ENCODE measurements at places on chromosomes 2 and 18.

- DNase-seq, result no peak
Measured at GRCh38 chr2:148531669-148532428, 112.7 kb upstream of the EPC2 start.

- no peak for DNase-seq
Measured at GRCh38 chr2:69100220-69100723, 87.3 kb downstream of the ANTXR1 start.

DNA sequence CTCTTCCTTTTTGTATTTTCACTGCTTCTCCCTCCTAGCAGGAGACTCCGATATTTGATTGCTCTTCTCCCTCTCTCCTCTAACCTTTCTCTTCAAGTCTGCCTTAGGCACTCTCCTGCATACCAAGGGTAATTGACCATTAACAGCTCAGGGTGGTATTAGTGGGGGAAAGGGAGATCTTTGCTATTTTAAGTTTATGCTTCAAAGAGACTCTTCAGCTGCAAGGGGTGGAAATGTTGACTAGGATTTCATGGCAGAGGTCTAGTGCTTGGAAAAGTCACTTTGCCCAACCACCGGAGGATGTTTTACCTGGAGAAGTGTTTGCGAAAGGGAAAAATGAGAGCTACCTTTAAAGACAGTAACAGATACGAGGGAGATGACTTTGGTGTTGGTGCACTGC, 453.7 kb downstream of the SLC4A3 start:
- no peak for DNase-seq

GRCh38 chr18:57780706-57781347, 22.3 kb downstream of the ATP8B1 start:
- DNase-seq, result no peak

GRCh38 chr2:122478117-122478516, 722.7 kb downstream of the TSN start:
- no peak for DNase-seq

- no peak for DNase-seq
Measured at GRCh38 chr2:211867845-211868451, 670.7 kb downstream of the ERBB4 start.

DNA sequence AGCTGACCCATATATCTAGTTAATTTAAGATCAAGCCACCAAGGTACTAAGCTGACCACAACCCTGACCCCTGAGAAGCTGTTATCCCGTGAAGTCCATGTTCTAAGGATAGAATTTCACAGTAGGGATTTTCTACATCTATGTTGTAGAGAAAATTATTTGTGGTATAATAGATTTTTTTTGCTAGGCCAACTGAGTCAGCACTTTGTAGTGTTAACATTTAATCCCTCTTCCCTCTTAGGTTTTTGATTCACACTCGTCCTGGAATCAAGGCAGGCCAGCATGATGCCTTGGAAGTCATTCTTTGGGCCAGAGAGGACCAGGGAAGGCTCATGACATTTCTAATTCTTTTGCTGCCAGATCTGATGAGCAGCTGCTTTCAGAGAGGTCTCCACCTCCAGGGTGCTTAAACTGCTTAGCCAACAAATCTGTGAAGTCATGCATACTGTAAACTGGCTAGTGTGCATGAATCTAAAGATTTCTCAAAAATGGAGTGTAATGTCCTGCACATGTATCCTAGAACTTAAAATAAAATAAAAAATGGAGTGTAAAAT, 102.5 kb downstream of the RBM43 start:
- DNase-seq, result no peak

DNA sequence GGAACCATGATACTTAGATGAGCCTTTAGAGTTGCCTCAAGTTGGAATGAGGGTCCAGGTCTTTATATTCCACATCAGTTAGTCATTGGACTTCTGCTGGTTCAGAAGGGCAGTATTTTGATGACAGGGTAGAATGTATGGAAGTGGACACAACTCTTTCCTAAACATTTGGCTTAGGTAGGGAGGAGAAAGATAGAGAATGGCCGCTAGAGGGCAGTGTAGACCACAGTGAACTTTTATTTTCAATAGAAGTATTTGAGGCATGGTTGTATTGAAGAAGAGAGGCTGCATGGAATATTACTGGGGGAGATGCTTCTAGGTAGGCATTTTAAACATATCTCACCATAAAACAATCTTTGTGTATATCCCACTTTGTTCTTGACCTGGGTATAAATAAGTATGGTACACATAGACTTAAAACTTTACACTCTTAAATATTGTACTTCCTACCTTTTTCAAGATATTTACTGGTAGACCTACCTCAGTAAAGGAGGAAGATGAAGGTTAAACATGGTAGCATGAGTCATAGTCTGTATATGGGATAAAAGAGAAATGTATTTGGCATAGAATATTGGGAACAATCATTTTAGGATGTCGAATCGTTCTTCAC, 497.6 kb upstream of the FAM98A start:
- no peak for DNase-seq

GRCh38 chr2:43269074-43269572, 42.7 kb upstream of the ZFP36L2 start:
- DNase-seq, result peak; percentile 44

- DNase-seq, result no peak
Measured at GRCh38 chr2:153136216-153136615, 342.3 kb downstream of the RPRM start.

DNA sequence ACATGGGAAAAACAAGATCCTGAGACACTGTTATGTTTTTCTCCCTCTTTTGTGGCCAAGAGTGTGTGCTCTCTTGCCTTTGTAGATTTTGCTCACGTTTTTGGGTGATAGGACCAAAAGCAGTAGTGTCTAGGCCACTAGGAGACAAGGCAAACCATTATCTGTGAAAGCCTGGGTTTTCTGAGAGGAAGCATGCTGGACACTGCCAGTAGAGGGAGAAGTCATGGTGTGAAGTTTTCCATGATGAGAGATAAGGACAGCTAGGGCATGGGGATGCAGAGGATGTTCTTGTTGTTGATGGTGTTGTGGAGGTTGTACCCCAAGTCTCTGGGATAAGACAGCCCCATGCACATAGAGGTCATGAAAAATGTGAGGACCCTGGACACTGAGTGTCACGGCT, 285.3 kb downstream of the SOX11 start:
- no peak for DNase-seq

DNA sequence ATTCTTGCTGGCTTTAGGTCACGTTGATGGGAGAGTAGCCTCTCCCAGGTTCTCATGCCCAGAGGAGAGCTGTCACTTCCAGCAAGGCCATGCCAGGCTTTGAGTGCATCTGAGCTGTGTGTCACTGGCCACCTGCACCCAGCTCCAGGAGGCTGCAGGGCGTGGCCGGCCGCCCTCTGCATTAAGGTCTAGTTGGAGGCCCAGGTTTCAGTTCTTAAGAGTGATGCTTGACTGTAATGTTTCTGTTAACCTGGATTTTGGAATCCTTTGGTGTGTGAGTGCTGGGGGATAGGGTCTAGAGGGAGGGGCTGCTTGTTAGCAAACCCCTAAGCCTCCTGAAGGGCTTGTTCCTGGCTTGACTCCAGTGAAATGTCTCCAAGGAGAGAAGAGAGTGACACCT, 140.1 kb downstream of the ACOXL start:
- no peak for DNase-seq

DNA sequence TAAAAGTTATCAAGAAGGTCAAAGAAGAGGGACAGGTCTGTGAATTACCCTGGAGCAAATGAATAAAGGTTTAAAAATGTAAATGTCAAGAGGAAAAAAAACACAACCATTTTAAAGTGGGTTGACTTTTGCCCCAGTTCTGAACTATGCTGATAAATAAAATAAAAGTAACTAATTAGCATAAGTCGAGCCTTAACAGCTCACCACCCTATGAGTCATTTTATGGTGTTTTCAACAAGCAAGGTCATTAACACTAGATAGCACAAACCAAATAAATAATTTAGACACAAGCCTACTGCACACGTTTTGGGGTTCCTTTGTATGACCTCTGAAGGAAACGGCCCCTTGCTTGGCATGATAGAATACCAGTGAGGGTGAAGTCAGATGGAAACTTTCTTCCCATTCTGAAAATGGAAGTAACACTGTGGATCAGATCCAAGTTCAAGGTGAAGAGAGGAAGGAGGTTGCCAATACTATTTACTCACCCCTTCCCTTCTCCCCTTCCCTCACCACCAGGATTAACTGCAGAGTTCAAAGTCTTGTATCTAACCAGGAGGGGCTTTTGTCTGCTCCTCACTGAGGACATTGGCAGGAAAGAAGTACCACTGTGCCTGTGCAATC, 380.0 kb upstream of the ACVR2A start:
- DNase-seq, result no peak

GRCh38 chr2:64937687-64938491, 51.3 kb upstream of the SLC1A4 start:
- DNase-seq, result peak; percentile 40

DNA sequence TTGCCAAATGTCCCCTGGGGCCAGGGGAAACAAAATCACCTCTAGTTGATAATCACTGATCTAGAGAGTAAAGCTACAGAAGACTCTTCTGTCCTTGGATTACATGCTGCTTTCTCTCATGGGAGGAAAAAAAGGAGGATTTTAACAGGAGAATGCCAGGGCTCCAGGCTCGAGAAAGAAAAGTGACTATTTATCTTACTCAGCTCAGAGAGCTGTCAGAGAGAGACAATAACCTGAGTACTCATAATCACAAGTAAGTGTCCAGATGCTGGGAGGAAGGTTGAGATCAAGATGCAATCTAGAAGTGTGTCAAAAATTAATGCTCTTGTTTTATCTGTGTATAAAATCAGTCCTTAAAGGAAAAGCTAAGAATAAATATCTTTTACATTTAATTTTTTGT, 133.3 kb downstream of the PTRHD1 start:
- DNase-seq, result no peak

DNA sequence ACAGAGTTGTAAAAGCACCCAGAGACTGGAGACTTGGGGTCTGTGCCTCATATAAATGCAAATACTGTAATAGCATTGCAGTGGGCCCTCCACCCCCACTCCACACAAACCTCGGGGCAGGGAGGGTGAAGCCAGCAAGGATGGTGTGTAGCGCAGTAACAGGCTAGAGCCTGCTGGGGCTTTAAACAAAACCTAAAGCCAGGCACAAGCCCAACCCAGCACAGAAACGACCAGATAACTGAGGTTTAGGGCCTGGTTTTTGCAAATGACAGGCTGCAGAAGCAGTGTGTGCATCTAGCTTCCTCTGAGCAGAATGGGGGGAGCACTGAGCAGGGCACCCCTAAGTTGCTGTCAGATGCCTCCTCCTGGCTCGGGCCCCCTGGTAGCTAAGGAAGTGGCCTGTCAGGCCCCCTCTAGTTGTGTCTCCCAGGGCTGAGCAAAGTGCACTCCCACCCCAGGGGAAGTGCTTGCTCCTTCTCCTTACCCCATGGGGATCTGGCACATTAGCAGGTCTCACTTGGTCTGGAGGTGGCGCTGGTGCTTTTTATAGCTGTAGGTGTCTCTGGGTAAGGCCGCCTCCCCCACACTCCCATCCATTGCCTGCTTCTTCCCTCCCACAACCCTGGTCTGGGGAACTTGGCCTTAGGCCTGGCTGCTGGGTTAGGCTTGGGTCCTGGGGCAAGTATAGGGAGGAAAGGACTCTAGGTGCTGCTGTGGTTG, 135.1 kb downstream of the CELF4 start:
- no peak for DNase-seq

DNA sequence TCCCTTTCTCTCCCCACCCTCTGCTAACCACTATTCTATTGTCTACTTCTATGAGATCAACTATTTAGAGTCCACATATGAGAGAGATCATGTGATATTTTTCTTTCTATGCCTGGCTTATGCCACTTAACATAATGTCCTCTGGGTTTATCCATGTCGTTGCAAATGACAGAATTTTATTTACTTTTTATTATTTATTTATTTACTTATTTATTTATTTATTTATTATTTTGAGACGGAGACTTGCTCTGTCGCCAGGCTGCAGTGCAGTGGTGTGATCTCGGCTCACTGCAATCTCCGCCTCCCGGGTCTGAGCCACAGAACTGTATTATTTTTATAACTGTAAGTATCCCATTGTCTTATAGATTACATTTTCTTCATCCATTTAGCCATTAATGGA, 443.4 kb upstream of the CDH19 start:
- no peak for DNase-seq

- DNase-seq, result no peak
Measured at GRCh38 chr2:98505971-98506664, 61.5 kb downstream of the INPP4A start.

GRCh38 chr2:51013933-51014526, 17.9 kb downstream of the NRXN1 start:
- no peak for DNase-seq

DNA sequence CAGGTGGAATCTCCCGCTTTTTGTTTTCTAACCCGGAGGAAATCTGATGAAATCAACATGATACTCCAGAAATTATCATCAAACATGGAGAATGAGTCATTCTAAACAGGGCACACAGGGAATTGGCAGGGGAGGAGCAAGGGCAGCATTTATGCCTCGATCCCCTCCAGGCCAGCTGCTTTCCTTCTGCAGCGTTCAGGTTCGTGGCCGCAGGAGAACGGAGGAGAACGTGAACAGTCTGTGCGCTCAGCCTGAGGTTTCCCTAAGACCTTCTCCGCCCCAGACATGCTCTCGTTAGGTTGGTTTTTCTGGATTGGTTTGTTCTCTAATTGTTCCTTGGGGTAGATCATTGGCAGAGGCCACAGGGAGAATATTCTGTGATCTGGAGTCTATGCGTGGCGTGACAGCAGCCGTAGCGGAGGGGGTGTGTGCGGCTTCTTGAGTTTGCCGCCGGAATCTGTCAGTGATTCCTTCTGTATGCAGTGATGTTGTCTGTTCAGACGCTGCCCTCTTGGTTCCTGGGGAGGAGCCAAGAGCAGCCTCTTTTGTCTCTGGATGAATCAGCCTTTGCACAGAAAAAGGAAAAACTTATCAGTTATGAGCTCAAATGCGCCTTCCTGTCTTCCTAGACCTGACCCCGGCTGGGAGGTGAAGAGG, 75.9 kb downstream of the SH3BP4 start:
- no peak for DNase-seq
